RKO (cell line): ENCODE measurements at places on chromosomes 3 and 15.

GRCh38 chr3:138135833-138136194 lies 3.6 kb upstream of the A4GNT start:
- DNase-seq: no peak

- no peak for DNase-seq
Observed at GRCh38 chr15:93121107-93121506, 32.1 kb upstream of the RGMA start.

DNA sequence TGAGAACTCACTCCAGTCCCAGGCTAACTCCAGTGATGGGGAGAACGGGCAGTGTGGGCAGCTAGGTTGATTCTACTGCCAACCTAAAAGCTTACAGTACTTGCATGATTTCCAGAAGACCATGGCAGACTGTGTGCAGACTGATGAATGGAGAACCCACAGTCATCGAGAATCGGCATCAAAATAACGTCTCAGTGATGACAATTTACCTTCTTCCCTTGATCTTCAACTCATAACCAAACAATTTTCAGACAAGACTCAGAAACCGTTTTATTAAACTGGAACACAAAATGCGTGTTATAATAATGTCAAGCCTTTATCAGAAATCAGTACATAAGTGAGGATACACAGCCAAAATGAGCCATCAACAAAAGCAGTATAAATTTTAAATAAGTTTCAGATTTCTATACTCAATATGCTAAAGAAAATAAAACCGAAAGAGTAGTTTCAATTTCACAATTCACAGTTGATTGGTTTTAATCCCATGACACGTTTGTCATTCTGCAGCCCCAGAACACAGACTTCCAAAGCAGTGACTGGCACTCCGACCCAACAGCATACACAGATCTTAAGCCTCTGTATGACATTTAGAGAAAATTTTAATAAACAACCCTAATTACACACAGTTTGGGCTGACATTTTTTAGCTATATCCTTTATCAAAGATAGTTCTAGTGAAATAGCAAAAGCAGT lies 54.5 kb downstream of the ZMAT3 start:
- no peak for DNase-seq

- DNase-seq: no peak
Observed at GRCh38 chr3:18127859-18128681, 297.1 kb downstream of the SATB1 start.

DNA sequence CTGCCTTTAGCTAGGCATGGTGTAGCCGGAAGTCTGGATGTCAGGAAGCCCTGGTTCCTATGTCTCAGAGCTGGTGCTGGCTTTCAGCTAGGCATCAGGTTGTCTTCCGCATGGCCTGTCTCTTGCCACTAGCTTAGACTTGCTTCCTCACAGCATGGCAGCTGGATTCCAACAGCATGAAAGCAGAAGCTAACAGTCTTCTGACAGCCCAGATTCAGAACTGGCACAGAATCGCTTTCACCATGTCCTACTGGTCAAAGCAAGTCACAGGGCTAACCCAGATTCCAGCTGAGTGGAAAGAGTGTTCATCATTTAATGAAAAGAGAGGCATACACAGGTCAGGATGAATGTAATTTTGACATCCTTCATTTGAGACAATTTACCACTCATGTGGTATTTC lies 1050.5 kb downstream of the ROBO2 start:
- DNase-seq: no peak

- DNase-seq: no peak
Observed at GRCh38 chr3:159924411-159924810, 64.2 kb upstream of the IL12A start.

DNA sequence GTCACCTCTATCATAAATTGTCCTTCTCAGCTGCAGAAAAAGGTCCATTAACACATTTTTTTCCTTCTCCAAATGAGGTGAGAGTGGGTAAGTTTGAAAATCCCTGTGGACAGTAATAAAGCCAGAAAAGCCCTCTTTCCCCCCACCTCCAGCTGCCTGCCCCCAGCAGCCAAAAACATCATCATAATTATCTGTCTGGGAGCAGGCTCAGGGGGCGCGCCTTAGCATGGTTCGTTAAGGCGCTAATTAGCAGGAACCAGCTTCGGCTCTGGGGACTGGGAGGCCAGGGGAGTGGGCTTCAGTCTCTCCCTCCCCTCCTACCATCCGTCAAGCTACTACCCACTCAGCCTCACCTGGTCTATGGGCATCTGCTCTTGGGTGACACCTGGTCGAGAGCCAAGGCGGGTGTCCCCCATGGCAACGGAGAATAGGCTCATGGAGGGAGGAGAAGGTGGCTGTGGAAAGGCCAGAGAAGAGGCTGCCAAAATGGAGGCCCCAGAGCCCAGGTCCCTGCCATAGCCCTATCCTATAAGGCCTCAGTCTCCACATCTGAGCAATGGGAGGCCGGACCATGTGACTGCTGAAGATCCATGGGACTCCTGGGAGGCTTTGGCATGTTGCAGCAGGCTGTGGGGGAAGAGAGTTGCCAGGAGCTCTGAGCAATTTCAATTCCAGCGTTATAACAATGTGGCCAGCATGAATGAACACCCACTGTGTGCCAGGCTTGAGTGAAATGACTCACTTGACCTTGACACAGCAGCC lies 140.1 kb upstream of the LINGO1 start:
- DNase-seq: no peak

DNA sequence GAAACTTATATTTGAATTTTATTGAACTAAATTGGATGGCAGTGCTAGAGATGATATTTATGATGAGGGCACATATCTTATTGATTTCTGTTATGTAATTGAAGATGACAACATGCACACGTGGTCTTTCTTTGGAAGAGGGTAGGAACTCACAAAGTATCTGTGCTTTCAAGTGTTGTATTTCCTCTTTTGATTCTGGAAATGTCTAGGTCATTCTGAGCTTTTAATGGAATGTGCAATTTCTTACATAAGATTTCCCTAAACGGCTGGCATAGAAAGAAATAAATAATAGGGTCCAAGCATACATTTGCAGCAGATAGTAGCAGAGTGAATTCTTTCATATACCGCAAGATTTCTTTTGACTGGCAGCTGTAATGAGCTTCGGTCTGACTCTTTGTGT lies 10.1 kb upstream of the GPR171 start:
- DNase-seq: no peak

GRCh38 chr3:13025778-13026518 lies 47.3 kb downstream of the IQSEC1 start:
- no peak for DNase-seq

GRCh38 chr3:112802338-112802737 lies 44.3 kb downstream of the CD200R1L start:
- DNase-seq: no peak

DNA sequence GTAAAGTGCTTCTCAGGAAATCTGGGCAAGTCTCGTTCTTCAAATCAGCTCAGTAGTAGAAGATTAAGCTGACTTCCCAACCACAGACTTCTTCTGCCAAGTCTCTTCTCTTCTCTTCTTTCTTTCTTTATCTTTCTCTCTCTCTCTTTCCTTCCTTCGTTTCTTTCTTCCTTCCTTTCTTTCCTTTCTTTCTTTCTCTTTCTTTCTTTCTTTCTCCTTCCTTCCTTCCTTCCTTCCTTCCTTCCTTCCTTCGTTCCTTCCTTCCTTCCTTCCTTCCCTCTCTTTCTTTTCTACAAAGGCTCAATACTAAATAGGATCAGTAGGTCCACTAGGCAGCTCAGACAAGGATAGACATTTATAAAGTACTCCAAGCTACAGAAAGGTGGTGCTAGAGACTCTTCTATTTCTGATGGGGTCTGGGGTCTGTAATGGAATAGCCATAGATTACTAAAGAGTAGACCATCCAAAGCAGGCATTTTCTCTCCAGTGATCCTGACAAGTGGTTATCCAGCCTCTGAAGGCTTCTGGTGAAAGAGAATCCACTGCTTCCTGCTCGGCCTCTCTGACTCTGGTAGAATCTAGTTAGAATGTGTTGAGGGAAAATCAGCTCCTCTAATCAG lies 100.8 kb downstream of the TPRG1 start:
- DNase-seq: no peak

DNA sequence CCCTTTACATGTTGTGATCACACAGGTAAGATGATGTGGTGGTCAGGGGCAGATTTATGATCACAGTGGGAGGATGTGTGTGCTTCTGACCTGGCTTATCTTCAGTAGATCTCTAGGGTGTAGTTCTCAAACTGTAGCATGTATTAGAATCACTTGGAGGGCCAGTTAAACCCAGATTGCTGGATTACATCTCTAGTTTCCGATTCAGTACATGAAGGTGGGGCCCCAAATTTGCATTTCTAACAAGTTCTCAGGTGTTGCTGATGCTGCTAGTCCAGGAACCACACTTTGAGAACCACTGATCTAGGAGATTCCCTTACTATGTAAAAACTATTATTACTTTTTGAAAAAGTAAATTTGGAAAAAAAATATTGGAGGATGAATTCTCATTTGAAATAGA lies 199.3 kb upstream of the GOLIM4 start:
- DNase-seq: no peak

DNA sequence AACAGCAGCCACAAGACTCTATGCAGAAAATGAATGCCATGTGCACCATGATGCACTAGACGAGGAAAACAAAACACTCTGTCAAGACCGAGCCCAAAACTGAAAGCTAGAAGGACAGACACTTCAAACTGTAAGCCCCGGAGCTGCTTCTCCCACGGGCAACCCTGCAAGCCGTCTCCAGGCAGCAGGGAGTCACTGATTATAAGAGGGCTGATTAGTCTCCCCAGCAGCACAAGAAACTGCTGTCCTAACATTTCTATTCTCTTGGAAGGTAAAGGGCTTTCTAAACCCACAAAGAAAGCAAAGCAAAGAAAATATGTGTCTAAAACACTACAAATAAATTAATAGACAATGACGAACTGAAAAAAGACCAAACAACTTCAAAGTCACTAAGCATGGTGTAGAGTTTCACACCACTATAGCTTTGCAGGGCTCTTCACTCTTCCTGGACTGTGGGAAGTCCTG lies 15.5 kb downstream of the TBC1D2B start:
- DNase-seq: no peak

DNA sequence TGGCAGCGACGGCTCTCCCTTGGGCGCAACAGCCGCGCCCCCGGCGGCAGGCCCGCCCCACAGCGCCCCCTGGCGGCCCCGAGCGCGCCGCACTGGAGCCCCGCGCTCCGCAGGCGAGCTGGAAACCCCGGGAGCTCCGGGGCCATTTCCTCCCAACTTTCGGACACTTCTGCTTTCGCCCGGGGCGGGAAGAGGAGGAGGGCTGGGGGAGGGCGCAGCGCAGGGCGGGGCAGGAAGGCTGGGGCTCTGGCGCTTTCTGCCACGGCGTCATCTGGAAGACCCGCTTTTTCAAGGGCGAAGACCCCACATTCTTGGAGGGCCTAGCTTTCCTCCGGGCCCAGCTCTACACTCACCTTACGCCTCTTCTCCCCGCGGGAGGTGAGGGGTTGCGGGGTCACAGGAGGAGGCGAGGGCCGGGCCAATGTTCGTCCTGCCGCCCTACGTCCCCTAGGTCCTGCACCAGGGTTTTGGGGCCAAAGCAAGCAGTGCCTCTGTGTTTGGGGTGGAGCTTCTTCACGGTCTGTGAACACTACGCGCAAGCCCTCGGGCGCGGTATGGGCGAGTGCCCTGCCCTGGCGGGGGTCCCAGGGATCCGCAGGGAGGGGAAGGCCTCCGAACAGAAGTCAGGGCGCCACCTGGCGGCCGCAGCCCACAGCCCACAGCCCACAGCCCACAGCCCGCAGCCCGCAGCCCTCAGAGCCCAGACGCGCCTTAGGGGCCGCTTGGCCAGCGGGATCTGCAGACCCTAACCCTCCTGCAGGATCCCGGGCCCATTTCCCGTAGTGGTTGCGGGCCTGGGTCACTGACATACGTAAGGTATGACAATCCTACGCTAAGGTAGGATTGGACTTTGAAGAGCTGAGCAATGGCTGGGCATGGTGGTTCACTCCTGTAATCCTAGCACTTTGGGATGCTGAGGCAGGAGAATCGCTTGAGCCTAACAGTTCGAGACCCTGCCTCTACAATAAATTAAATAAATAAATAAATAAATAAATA lies 31.1 kb downstream of the FOXL2 start:
- DNase-seq: peak; percentile 88

DNA sequence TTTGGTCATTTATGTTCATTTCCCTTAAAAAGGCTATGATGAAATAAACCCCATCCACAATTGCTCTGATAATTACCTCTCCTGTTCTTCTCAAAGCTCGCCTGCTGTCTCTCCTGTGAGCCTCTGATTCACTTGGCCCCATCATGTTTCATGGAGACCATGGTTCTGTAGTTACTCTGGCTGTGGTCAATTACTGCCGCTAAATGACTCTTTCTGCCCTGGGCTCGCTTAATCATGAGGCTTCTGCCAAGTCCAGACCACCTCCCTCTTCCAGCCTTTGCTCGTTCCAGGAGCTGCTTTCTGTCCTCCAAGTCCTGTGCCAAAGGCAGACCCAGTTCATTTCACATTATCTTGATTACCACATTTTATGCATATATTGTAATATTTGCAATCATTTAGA lies 91.9 kb downstream of the THSD4 start:
- DNase-seq: no peak

DNA sequence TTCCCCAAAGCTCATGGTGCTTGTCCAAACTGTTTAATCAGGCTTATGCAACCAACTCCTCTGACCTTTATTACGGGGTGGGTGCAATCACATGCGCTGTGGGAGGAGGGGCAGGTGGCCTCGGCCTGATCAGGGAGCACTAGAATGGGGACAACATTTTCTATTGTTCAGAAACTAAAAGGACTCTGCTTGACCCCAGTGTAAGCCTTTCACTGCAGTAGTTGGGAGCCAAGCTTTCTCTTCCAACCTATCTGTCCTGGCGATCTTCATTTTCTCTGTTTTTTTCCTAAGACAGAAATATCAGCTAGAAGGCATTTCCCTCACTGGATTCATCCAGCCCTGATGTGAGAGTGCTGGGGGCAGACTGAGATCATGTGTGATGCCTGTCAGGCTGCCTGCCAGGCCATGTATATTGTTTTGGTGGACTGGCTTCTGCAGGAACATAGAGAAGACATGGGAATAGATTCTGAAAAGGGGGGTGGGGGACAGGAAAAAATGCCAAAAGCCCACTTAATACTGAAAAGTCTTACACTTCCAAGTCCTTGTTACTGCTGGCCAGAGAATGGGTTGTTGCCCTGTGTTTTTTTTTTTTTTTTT lies 627.0 kb upstream of the TBL1XR1 start:
- DNase-seq: no peak

DNA sequence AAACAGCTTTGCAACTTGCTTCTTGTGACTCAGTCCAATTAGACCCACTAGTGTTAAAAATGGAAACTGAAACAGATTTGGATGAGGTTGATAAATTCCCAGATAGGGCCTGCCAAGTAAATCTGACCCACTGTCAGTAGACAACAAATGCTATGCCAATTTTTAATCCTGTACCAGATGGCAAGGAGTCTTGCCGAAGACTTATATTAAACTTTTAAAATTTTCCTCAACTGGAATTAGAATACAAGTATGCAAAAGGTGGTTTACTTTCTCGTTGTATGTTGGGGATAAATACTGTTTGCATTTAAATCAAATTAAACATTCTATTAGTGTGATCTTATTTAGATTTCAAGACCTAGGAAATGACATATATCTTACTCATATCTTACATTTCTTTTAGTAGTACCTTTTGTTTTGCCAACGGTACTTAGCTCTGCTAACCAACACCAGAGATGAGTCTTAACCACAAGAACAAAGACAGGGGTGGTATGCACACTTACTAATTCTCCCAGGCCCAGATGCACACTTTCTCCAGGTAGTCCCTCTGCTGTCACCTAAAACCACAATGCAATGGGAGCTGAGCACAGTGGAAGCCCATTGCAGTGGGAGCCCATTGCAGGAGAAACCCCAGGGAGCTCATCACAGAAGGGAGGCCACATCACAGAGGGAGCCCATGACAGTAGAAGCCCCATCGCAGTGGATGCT lies 77.8 kb downstream of the WWTR1 start:
- DNase-seq: peak; percentile 95

- peak; percentile 55 for DNase-seq
Observed at GRCh38 chr15:70863450-70864218, 9.7 kb upstream of the LARP6 start.
